ENCODE measurements at places on chromosomes 1 and 21.
A peak's percentile ranks its signal among the peaks of the same experiment; 100 is the strongest.

- DNase-seq: peak; percentile 83
These were observed at the start of gene LPGAT1 for GRCh38 chr1:211830328-211831142. Gene LPGAT1 (minus strand): TSS chr1:211830763. CDS start chr1:211829296, 1,467 bp downstream.

DNA sequence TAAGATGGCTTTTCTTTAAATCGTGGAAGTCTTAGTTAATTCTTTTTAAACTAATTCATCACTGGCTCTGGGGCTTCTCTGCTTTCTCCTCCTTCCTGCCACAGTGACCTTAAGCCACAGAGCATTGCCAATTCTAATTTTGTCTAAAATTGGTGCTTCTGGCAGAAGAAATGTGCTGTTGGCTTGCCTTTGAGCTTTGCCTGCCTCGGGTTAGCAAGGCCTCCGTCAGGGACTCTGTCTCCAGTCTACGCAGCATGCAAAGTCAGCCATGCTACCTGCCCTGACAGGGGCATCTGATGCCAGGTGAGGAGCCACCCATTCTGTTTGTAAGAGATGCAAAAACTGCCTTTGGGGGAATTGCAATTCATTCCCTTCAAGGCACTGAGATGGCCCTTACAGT is 25.2 kb downstream of the CLDN14 start:
- no peak for DNase-seq

GRCh38 chr21:39189857-39190604 is 6.8 kb upstream of the PSMG1 start:
- no peak for DNase-seq

GRCh38 chr1:5351366-5351765 is 640.9 kb downstream of the NPHP4 start:
- DNase-seq: no peak

- no peak for DNase-seq
These were observed 20.4 kb downstream of the RAP1GAP start for GRCh38 chr1:21648791-21649190.

DNA sequence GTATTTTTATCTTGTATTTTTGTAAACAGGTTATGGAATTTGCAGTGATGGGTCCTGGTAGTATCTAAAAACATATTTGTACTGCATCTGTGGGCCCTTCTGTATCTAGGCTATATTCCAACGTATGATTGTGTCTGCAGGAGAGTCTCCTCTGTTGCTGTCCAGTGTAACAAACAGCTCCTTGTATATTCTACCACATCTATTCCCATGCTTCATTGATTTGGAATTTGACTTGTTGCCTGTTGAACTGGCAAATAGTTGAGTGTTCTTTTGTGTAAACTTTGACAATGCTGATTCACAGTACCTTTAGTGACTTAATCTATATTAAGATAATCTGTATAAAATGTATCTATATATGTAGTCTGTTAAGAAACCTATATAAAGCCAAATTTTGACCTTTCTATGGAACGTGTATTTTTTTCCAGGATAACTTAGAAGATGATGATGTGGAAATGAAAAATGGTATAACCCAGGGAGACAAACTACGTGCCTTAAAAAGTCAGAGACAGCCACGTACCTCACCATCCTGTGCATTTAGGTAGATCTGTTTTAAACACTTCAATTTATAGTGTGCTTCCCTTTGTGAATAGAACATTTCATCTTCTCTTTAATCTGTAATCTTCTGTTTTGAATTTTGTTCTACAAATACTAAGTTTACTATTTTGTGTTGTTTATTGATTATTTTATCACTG is 43.4 kb upstream of the GPR88 start:
- DNase-seq: no peak
